ENCODE measurements at places on chromosomes 4 and X.
A peak's percentile ranks its signal among the peaks of the same experiment; 100 is the strongest.

DNA sequence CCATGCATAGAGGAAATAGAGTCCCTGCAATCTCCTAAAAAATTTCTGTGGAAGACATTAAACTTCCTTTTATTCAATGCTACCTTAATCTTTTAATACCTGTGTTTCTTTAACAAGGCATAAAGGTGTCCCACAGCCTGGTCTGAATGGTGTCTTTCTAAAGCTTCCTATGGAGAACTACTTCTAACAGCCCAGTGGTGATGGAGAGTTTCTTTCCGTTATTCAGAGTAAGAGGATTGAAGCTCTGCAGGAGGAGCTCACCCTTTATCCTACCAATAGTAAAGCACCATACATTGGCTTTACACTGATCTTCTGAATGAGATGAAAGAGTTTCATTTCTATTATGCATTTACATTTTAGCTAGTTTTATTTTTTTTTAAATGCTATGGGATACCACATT is 1362.4 kb upstream of the ADGRL3 start:
- DNase-seq = no peak

- DNase-seq = no peak
Measured at GRCh38 chrX:149505671-149506070, 565 bp upstream of the IDS start.

GRCh38 chr4:175705407-175705806 is 106.7 kb downstream of the GPM6A start:
- DNase-seq = no peak

DNA sequence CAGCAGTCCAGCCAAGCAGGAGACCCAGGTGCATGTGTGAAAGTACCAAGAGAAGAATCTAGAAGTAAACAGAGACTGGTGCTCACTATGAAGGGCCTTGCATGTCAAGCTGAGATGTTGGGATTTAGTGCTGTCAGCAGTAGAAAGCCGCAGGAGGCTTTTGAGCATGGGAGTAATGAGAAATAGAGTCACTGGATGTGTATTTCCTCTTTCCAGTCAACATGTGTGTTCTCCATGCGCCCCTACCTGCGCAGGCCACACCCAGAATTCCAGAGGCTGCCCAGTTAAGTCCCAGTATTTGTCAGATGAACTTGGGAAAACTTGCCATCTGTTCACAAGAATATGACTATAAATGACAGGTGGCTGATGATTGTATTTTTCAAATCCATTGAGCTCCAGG is 4.5 kb upstream of the MAMLD1 start:
- no peak for DNase-seq

DNA sequence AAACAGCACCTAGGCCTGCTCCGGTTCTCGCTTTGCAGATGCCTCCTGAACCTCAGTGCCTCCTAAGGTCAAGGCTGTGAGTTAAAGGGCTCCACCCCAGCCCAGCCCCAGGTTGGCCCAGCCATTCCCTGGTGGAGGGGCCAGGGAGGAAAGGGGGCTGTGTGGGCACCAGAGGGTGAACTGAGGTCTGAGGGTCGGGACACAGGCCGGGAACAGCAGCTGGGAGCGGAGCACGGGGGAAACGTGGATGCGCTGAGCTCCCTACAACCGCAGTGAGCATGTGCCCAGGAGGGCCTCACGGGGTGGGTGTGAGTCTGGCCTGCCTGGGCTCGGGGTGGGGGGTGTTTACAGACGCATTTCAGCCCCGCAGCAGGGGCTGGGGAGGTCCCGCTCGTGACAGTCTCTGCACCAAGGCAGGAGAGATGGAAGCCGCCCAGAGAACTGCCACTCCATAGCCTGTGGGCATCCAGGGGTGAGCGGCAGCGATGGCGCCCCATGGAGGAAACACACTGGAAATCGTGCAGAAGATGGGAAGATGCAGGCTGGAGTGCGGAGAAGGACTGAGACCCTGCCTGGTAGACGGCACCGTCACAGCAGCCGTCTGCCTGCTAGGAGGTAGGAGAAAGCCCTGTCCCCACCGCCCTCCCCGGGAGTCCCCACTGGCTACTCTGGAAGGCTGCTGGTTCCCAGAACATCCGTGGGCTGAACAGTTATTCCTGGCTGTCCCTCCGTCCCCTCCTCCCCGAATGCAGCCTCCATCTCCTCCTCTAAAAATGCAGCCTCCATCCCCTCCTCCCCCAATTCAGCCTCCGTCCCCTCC is 9.9 kb upstream of the SLC25A6 start:
- DNase-seq = no peak

DNA sequence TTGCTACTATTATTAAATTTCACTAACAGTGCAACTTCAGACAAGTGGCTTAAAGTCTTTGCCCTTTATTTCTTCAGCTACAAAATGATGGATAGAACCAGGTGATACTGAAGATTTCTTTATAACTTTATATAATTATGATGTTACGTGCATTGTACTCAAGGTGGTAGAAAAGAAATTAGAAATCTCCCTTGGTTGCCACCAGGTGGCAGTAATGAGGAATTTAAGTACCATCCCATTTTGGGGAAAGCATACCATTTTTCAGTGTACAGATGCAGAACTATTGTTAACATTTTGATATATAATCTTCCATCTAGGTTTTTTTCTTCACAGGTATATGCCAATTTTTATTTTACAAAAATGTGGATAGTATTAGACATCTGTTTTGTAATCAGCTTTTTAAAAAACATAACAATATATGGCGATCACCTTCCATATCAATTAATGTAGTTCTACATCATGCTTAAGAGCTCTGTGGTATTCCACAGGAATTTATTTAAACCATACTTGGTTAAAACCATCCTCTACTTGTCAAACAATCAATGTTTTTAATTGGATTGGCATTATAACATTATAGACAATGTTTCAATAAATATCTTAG is 37.7 kb upstream of the RAB33B start:
- peak; percentile 24 for DNase-seq

DNA sequence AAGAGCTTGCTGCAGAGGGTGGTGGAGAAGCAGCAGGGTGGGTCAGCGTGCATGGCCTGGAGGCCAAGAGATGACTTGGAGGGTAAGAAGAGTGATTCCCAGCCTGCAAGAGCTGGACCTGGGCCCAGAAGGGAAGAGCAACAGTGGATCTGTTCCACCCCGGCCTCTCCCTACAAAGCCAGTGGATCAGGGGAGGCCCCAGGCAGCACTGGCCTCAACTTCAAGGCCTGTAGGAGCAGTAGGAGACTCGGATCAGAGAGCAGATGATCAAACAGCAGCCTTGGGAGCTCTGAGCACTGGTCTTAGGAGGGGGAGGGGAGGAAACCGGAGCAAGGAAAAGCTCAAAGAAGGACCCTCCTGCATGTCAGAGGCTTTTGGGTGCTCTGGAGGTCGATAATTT is 7.6 kb downstream of the L1CAM start:
- no peak for DNase-seq

- DNase-seq = peak; percentile 37
Measured at GRCh38 chr4:161419822-161420221, 744.0 kb downstream of the FSTL5 start.

DNA sequence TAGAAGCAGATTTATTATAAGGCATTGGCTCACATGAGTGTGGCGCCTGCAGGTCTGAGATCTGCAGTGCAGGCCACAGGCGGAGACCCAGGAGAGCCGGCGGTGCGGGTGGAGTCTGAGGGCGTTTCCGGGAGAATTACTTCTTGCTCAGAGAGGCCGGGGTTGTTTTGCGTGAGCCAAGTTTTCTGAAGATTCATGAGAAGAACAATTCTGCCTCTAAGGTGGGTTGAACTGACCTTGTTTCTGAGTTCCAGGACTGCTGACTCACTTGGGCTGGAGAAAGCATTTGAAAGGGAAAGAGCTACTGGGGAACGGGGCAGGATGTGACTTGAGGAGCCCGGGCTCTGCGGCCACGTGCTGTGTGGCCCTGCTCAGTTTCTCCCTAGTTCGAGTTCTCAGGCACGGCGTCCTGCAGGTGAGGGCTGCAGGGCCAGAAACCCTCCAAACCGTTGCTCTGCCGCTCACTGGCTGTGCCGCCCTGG is 36.7 kb upstream of the SORCS2 start:
- DNase-seq = no peak

GRCh38 chr4:113504422-113504821 is 257.1 kb downstream of the CAMK2D start:
- no peak for DNase-seq

DNA sequence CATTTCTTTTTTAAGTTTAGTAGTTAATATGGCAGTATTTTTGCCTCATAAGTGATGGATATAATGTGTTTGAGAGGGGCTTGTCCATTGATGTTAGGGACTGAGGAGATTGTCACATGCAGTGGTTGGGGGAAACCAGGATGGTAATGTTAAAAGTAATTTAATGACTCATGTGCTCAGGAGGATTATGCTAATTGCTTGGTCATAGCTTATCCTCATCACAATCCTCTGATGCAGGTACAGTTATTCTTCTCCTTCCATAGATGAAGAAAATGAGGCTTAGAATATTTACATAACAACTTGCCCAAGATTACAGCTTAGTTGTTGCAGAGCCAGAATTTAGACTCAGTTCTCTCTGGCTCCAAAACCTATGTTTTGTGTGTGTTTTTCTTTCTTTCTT is 94.4 kb upstream of the SCML1 start:
- DNase-seq = no peak

DNA sequence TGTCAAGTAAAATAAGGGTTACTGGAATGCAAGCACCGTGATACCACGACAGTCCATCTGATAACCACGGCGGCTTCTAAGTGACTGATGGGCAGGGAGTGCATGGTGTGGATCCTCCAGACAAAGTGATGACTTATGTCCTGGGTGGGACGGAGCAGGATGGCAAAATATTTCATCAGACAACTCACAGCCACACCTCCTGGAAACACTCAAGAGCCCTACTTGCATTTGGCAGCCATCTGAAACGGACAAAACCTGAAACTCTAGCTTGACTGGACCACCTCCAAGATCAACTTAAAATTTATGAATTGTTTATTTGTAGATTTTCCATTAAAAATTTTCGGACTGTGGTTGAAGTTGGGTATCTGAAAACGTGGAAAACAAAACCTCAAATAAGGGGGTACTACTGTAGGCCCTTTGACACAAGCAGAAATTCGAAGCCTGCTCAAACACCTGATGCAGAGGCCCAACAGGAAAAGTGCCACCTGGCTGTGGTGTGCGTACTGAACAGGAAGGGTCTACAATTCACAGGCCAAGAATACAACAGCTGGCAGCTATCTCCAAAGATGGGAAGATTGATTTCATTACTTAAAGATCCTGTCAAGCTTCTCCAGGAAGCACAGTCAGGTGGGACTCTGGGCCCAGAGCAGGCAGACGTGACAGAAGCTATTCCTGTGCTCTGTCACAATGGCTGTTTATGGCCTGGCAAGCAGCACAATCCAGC is 26.0 kb downstream of the LRIT3 start:
- DNase-seq = no peak

- DNase-seq = no peak
Measured at GRCh38 chr4:10590896-10591295, 93.7 kb downstream of the CLNK start.

DNA sequence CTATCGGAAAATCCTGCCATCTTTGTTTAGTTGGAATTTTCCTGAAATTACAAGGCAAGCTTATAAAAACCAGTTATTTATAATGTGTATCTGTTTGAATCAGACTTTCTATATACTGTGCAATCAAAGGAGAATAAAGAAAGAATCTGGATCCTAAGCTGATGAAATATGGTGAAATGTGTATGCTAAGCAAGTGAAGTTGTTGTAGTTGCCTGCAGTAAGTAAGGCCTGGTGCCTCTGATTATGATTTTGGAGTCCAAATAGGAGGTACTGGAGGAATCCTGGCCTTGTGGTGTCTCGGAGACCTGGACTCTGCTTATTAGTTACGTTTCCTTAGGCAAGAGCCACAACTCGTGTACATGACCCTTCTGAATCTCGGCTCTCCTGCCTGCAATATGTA is 13.1 kb upstream of the FREM3 start:
- no peak for DNase-seq

DNA sequence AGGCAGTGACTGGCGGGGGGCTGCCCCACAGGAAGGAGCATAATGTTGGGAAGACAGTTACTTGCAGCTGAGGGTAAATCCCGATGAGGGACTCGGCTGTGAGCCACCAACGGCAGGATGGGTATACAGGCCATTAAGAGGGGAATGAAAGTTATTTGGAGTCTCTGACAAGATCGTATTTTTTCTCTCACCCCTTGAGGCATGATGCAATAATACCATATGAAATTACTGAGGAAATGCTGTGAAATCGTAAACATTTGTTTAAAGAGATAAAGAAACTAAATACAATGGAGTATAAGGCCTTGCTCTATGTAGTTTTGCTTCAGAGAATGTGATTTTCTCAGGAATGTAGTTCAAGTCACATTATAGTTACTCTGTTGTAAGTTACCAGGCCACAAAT is 12.7 kb downstream of the IL1RAPL1 start:
- no peak for DNase-seq

GRCh38 chr4:121114756-121115155 is 42.4 kb upstream of the NDNF start:
- no peak for DNase-seq

DNA sequence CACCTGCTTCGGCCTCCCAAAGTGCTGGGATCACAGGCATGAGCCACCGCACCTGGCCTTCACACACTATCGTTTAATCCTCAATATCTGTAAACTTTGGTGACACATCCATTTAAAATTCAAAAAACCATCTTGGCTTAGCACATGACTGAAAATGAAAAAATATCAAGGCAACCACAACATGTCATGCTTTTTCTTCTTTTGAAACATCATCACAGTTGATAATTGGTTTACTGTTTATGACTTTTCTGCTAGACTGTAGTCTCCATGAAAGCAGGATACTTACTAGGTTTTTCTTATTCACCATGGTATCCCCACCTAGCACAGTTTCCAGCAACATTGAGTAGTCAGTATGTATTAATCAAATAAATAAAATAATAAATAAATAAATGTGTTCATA is 11.0 kb downstream of the GNRHR start:
- no peak for DNase-seq

DNA sequence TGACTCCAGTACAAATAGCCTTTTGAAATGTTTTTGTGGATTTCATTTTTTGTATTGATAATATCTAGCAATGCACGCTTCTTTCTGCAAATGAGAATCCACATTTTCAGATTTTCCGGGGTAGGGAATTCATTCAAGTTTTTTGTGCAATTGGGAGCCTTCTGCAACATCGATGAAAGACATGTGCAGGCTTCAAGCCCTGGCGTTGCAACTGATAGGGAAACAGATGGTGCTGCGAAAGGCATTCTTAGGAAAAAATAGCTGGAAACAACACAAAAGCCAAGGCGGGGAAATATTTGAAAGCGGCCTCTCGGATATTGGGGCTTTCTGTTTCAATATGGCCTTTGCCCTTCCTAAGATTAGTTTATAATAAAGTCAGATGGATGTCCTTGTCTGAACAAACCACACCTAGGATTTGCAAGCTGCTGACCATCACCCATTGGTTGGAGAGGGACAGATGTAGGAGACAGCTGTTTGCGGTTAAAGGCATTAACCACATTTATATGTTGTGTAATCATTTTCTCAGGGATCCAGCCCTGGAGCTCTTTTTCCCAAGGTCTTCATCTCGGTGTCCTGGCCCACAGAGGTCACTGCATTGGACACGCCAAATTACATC is 136.5 kb downstream of the PRKX start:
- DNase-seq = no peak

DNA sequence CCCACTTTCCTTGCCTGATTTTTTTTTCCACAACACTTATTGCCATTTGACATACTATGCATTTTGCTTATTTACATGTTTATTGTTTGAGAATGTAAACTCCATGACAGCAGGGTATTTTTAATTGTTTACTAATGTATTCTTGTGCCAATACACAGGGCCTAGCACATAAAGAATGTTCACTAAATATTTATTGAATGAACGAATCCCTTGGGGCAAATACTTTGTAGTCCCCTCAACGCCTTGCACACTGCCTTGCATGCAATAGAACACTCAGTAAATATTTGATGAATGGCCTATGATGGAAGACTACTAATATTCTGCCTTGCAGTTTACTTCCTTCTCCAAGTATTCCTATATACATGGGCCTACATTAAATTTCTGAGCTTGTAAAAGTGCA is 1.4 kb upstream of the PRPS1 start:
- no peak for DNase-seq
